ENCODE measurements at places on chromosomes 2 and 18.
A peak's percentile ranks its signal among the peaks of the same experiment; 100 is the strongest.

DNA sequence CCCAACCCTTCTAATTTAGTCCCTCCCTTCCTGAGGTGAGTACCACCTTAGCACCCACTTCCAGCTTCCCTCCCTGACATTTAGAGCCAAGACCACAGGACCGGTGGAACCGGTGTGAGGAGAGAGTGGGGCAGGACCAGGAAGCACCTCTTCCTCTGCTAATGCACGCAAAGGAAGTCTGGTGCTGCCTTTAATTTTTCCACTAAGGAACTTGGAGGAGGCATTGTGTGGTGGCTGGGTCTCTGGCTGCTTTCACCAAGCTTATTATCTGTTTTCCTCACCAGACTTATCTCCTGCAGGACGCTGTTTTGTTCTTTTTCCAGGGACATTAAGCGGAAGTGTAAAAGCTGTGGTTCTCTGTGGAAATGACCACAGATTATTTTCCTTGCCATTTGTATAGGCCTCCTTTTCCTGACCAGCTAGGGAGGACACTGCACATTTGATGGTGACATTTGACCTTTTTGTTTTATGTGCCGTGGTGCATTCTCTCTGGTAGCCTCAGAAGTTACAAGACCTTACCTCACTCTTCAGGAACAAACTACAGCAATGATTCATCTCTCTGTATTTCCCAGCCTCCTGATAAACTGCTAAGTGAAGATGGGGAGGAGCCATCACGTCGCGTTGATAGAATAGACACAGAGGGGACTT, 39.8 kb upstream of the SPTBN1 start:
- no peak for DNase-seq

DNA sequence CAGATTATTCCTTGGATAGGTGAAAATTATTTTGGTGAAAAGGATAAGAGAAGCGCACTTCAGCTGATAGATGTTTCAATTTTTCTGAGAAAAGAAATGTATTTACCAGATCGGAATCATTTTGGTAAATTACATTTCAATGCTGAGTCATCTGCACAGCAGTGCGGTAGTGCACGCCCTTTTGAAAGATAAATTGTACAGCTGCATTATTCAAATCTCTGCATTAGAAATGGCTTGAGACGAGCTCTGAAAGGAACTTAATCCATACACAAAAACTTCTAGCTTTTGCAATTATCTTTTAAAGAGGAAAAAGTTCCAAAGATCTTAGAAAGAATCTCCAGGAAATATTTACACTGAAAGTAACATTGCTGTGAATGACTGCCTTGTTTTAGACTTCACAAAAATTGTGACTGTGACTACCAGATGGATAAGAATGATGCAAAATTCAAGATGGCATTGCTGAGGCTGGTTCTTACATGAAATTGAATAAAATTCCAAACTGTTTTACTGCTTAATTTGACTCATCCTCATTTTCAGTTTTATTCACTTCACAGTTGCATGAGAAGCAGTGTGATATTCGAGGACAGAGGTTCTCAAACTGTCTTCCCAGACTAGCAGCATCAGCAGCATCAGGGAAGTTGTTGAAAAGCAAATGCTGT, 161.7 kb downstream of the RND3 start:
- no peak for DNase-seq

DNA sequence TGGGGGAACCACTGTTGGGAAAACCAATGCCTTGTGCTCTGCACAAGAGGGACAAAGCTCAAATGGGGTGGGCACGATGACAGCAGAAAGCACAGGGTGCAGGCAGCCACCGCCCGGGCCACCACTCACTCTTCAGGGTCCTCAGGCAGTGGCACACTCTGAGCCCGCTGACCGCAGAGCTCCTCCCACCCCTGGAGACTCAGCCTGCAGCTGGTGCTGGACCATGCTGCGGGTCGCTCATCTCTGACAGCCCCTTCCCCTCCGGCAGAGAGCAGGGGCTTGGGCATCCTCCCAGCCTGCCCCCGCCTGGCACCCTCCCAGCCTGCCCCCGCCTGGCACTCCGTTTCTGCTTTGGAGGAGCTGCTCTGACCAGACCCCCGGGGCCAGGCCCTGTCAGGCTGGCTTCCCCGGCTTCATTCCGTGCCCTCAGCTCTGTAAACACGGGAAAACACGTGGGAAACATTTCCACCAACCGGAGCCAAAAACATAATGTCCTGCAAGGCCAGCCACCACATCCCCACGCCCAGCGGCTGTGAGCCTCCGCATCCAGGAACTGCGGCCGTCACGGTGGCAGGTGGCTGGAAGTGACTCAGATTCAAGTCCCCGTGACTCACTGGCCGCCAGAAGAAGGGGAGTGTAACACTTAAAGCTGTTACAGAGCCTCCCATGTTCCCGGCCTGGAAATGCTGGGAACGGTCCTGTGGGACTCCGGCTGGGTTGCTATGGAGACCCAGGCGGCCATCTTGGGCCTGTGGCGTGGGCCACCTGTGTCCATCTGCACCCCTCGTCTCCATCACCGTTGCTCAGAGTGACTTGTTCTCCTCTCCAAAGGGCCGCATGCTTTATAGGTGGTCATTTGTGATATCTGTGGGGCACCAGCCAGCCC, 6.8 kb upstream of the SNED1 start:
- DNase-seq, result no peak

GRCh38 chr2:182824767-182825158, 41.7 kb downstream of the FRZB start:
- DNase-seq, result no peak

GRCh38 chr2:240635121-240635997, 10.1 kb downstream of the GPR35 start:
- DNase-seq, result no peak

DNA sequence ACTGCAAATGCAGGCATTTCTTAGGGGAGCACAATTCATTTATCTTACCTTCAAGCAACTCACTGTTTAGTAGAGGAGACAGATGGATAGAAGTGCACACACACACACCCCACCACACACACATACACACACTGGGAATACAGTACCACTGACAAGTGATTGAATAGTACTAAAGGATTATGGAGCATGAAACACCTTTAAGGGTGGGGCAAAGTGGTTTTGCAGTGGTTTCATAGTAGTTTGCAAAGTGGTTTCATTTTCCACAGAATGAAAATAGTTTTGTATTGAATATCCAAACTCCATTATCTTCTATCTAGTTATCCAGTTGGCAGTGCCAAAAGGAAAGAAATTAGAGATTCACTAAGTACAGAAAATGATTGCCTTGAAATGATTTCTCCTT, 18.9 kb downstream of the KIF5C start:
- DNase-seq, result no peak

DNA sequence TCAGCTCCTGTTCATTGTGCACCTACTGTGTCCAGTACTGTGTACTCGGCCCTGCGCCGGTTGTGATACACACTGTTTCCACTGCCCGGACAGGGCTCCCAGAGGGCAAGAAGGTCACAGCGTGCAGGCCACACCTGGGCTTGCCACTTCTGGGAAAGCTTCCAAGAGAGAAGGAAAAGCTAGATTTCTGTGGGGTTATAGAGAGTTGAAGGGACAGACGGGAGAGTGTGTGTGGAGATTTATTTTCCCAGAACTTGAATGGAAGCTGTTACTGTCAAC, 3.8 kb upstream of the CNDP1 start:
- DNase-seq, result no peak

DNA sequence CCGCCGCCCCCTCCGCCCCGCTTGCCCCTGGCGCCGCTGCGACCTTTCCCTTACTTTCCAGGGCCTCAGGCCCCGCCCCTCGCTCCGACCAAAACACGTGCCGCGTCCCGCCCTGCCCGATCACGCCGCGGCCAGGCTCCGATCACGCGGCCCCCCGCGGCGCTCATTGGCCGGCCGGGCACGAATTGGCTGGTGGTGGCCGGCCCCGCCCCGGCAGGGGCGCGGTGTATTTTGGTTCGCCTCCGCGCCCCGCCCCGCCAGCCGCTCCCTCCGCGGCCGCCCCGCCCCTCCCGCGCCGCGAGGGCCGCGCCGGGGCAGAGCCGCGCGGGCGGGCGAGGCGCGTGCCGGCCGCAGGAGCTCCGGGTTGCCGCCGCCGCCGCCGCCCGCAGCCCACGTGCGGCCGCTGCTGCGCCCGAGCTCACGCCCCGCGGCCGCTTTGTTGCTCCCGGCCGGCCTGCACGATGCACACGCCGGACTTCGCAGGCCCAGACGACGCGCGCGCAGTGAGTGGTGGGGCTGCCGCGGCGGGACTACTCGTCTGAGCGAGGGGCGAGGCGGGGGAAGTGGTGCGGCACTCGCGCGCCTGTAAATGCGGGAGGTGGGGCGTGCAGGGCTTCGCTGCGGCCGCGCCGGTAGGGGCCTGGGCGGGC, at the start of gene KLF11:
TSS of gene KLF11 (plus strand) at position 295 of the 650 bp plus-strand sequence. CDS start at position 462, 167 bp downstream.
- DNase-seq, result peak; percentile 86

All from CD4-positive, alpha-beta T cell treated with Interferon alpha-2 for 1 hour (primary cell).